ENCODE measurements at places on chromosomes 13 and 19. TPM values are rescaled to one million over a fixed set of nuclear protein-coding genes. Genes with fewer than 3 reads are reported as not detected.

- no peaks in the 10 kb centered on the region for H3K36me3 ChIP-seq
- no peak overlapping the region for H3K4me3 ChIP-seq
- no peak for DNase-seq
- H3K27me3 ChIP-seq = no peaks in the 10 kb centered on the region
- H3K27ac ChIP-seq = no peak overlapping the region
Measured at GRCh38 chr19:54521022-54521859, 18.6 kb downstream of the LAIR2 start.

DNA sequence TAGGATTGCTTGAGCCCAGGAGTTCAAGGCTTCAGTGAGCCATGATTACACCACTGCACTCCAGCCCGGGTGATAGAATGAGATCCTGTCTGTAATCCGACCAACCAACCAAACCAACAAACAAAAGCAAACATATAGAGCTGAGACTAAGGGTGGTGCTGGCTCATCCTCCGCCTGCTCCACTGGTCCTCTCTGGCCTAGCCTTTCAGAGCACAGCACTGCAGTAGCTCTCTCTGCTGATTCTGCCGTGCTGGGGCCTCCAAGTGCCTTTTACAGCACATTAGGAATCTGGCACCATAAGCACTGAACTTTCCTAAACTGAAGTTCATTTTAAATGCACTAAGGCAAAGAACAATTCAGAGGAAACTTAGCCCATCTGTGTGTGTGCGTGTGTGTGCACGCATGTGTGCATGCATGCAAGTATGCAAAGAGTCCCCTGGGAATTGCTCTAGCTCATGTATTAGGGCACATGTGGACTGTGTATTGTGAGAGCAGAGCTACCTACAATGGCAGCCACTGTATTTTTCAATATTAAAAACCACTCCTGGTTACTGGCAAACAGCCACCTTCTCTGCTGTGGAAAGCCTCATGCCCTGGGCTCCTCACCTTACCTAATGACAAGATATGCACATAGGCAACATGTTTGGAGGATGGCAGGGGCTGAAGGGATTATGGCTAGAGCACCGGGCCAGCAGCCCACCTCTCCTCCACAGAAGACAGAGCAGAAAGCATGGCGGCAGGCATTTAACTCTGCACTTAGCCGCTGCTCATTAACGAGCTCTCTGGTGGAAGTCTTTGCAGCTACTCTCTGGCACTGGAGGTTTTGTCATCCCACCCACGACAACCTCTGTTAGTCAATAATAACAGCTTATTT lies 223.1 kb upstream of the TSHZ3 start:
- H3K27ac ChIP-seq = no peak overlapping the region
- H3K36me3 ChIP-seq = no peaks in the 10 kb centered on the region
- no peak overlapping the region for H3K4me3 ChIP-seq
- H3K27me3 ChIP-seq = no peaks in the 10 kb centered on the region

The PTGIR gene
- 3.5 TPM for total RNA-seq

The UBL5 gene
- total RNA-seq = 297 TPM

The IL11 gene
- not detected for total RNA-seq

DNA sequence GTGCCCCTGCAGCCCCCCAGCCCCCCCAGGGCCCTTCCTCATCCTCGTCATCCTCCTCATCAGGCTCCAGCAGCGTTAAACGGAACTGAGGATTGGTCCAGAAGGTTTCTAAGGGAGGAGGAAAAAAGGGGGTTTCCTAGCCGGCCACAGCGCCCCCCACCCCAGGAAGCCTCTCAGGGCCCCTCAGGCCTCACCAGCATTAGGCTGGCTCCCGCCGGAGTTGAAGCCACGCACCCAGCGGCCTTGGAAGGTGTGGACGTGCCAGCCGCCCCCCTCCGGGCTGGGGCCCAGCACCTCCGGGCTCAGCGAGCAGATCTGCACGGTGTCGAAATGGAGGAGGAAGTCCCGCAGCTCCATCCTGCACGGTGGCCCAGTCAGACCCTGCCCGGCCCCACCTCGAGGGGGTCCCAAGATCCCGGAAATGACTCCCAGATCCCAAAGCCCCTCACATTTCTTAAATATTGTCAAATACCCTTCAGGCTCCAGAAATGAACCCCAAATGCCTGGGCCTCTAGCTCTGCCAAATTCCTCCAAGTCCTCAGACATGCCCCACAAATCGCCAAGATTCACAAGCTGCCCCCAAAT lies 6.9 kb downstream of the CAPN12 start:
- DNase-seq = peak; percentile 53
- H3K4me1 ChIP-seq = no peaks in the 10 kb centered on the region
- H3K4me3 ChIP-seq = no peak overlapping the region

GRCh38 chr13:81051873-81052272 lies 710.9 kb upstream of the SPRY2 start:
- no peak overlapping the region for H3K27ac ChIP-seq
- H3K4me1 ChIP-seq = no peaks in the 10 kb centered on the region
- H3K36me3 ChIP-seq = no peaks in the 10 kb centered on the region

- DNase-seq = no peak
- peaks cover 12% of the 10 kb centered on the region for H3K4me1 ChIP-seq
- H3K4me3 ChIP-seq = peak overlapping the region; percentile 49
- no peaks in the 10 kb centered on the region for H3K27me3 ChIP-seq
Measured at GRCh38 chr19:34359954-34360315, 5.1 kb upstream of the GPI start.

DNA sequence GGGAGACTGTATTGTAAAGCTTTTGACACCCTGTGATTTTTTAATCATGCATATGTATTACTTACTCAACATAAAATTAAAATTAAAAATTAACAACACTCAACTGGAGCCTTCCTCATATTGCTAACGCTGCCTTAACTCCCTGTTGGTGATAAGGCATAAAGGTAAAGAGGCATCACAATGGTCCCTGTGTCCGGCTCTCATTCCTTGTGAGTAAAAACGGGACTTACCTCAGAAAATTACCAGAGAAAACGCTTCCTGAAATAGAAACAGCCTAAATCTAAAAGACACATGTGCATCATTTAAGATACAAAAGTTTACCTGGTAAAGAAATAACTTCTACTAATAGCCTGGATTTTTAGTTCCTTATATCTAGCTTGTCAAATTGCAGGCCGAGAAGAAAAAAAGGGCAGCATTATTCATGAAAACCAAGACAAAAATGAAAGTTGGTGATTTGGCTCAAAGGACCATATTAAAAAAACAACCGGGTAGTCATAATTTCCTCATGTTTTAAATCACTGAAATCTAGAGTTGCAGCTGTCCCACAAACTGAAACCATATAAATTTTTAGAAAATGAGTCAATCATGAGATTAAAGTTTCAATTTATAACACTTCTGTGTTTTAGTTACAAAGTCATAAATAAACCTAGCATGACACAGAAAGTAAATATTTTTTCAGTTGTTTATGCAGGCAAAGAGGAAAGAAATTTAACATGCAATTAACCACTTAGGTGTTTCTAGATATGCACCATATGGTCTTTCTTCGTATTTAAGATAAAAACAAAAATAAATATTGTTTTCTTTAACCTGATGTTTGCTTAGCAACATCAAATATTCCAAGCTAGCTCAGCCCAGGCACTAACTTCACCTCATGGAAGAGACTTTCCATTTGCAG lies 94.7 kb downstream of the MIPEP start:
- H3K36me3 ChIP-seq = no peaks in the 10 kb centered on the region
- no peaks in the 10 kb centered on the region for H3K4me1 ChIP-seq
- no peak for DNase-seq

The KLF5 gene
- 4.2 TPM for total RNA-seq

DNA sequence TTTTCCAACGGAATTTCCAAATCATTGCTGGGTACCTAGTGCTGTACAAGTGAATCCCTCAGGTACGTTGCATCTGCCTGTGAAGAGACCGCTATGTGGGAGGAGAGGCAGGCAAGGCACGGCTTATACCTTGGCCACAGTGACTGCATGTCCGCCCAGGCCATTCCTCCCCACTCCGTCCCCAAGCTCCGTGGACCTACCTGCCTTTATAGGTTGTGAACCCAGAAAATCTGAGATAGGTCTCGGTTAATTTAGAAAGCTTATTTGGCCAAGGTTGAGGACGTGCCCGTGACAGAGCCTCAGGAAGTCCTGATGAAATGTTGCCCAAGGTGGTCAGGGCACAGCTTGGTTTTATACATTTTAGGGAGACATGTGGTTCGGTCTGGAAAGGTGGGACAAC lies 218.5 kb upstream of the TSHZ3 start:
- no peak overlapping the region for H3K27ac ChIP-seq
- DNase-seq = no peak
- no peaks in the 10 kb centered on the region for H3K36me3 ChIP-seq
- no peaks in the 10 kb centered on the region for H3K4me1 ChIP-seq

The OR7C1 gene
- not detected for total RNA-seq

The CYP4F12 gene
- total RNA-seq = 21.9 TPM

DNA sequence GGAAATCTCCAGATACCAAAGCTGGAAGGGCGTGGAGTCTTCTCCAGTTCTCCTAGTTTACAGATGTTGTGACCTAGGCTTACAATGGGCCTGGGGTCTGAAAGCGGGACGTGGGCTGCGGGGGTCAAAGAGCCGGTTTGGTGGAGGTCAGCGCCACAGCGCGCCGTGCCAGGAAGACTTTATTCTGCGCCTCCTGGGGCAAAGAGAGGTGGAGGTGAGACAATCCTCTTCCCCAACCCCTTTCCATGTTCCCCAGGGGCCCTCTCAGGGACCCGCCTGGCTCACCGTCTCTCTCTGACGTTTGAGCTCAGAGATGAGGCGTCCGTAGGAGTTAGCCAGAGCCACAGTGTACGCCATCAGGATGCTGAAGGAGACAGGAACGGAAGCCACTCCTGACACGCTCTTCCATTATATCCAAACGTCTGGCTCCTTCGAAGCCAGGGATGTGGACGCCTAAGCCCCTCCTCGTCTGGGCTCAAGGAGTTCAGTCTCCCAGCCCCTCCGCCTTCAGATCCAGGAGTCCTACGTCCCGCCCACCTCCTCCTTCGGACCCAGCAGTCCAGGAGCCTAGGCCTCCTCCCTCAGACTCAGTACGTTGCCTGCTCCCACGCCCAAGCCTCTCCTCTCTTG lies 776 bp upstream of the LENG1 start:
- H3K4me1 ChIP-seq = no peaks in the 10 kb centered on the region
- peak overlapping the region; percentile 62 for H3K27ac ChIP-seq
- peak overlapping the region; percentile 49 for H3K4me3 ChIP-seq
- no peak for DNase-seq

GRCh38 chr19:48674216-48674809 lies 1.5 kb upstream of the NTN5 start:
- no peak for DNase-seq
- H3K4me1 ChIP-seq = peaks cover 5% of the 10 kb centered on the region
- no peaks in the 10 kb centered on the region for H3K36me3 ChIP-seq
- H3K4me3 ChIP-seq = no peak overlapping the region
- no peak overlapping the region for H3K27ac ChIP-seq
- no peaks in the 10 kb centered on the region for H3K27me3 ChIP-seq

GRCh38 chr13:73401769-73402168 lies 343.0 kb downstream of the KLF5 start:
- no peak overlapping the region for H3K27ac ChIP-seq
- H3K36me3 ChIP-seq = no peaks in the 10 kb centered on the region
- no peak for DNase-seq
- no peaks in the 10 kb centered on the region for H3K4me1 ChIP-seq
- no peak overlapping the region for H3K4me3 ChIP-seq

GRCh38 chr19:49687566-49688316 lies 1.7 kb upstream of the ADM5 start:
- H3K4me1 ChIP-seq = peaks cover 17% of the 10 kb centered on the region
- H3K27me3 ChIP-seq = no peaks in the 10 kb centered on the region
- DNase-seq = no peak
- H3K36me3 ChIP-seq = peaks cover 8% of the 10 kb centered on the region

- no peak for DNase-seq
- H3K4me1 ChIP-seq = no peaks in the 10 kb centered on the region
- H3K27me3 ChIP-seq = no peaks in the 10 kb centered on the region
- H3K36me3 ChIP-seq = no peaks in the 10 kb centered on the region
Measured at GRCh38 chr19:42455621-42456081, 12.9 kb upstream of the CXCL17 start.

- no peak overlapping the region for H3K4me3 ChIP-seq
- H3K4me1 ChIP-seq = no peaks in the 10 kb centered on the region
- no peaks in the 10 kb centered on the region for H3K36me3 ChIP-seq
- H3K27ac ChIP-seq = no peak overlapping the region
- H3K27me3 ChIP-seq = no peaks in the 10 kb centered on the region
Measured at GRCh38 chr13:36717966-36718545, 44.2 kb downstream of the SERTM1 start.

The FPR3 gene
- 3.6 TPM for total RNA-seq

DNA sequence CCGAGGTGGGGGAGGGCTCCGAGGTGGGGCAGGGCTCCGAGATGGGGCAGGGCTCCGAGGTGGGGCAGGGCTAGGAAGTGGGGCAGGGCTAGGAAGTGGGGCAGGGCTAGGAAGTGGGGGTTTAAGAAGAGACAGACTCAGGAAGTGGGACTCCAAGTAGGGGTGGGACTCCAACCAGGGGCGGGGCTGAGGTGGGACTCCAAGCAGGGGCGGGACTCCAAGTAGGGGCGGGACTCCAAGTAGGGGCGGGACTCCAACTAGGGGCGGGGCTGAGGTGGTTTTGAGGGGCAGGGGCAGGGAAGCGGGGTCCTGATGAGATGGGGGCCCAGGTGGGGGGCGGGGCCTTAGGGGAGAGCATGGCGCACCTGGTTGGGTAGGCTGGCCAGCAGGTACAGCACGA lies 13.6 kb downstream of the CFD start:
- H3K4me1 ChIP-seq = no peaks in the 10 kb centered on the region
- no peaks in the 10 kb centered on the region for H3K27me3 ChIP-seq
- no peaks in the 10 kb centered on the region for H3K36me3 ChIP-seq
- H3K4me3 ChIP-seq = no peak overlapping the region
